ENCODE measurements at places on chromosomes 5 and 9. TPM values are rescaled to one million over a fixed set of nuclear protein-coding genes. Genes with fewer than 3 reads are reported as not detected.

- no peak for DNase-seq
Observed at GRCh38 chr9:134802216-134802795, 78.3 kb upstream of the FCN2 start.

DNA sequence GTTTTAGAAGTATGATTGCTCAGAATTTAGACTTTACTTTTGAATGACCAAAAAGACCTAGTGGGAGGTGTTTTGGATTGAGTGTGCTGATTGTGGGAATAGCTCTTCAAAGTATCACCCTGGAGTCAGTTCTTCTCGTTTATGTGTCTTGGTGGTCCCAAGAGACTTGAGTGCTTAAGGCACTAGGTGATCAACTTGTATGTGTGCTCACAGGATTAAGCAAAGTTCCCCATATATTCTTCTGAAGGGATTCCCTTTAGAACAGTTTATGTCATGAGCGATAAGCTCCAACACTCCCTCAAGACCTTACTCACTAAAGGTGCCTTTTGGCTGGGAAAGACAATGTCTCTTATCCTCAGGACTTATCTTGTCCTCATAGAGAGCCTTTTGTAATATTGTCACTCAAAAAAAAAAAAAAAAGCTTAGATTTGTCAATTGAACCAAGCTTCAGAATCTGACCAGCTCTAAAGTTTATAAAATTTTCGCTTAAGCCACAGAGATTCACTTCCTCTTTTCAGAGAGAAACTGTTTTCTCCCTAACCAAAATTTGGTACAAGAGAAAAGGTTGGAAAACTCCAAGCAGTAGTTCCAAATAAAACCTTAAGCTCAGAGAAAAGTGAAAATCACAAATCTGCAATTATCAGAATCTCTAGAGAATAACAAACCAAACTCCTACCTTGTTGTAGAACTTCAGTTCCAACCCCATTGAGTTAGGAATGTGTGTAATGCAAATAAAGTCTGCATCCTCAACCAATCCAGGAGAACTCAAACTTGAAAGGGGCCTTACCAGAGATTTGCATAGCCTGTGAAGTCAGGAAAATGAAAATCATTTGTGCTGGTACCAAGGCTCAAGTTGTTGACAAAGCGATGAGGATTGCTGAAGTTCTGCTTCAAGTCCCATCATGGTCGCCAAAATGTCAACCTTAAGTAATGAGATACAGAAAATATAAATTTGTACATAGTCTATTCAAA is 40.0 kb upstream of the PDZD2 start:
- DNase-seq: no peak

DNA sequence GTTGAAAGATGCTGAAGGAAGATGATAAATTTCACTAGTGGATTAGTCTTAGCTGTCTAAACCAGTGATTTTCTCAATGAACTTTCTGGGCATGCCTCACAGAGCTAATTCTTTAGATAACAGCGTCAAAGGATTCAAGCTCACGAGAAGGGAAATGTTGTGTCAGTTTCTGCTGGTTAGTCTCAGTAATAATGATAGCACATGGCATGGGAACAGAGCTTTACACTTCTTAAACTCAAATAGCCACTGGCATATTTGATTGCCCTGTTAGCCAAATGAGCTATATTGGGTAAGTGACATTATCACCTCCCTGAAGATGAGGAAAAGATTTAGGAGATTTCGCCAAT is 139.3 kb upstream of the NR3C1 start:
- no peak for DNase-seq

GRCh38 chr9:109681301-109681700 is 98.7 kb upstream of the PALM2AKAP2 start:
- DNase-seq: no peak

DNA sequence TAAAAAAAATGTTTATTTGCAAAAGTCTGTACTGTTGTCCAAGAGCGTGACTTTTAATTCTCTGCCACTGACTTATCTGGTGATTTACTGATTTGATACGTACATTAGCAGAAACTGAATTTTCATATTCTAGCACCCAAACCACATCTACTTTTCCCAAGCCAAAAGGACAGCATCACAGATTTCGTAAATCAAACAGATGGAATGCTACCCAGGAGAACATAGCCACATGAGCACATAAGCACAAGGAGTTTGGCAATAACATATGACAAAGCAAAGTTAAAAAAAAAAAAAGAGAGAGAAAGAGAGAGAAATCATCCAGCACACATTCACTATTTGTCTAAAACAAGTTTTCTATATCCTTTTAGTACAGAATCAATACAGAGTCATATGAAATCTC is 83.7 kb downstream of the HINT1 start:
- no peak for DNase-seq

DNA sequence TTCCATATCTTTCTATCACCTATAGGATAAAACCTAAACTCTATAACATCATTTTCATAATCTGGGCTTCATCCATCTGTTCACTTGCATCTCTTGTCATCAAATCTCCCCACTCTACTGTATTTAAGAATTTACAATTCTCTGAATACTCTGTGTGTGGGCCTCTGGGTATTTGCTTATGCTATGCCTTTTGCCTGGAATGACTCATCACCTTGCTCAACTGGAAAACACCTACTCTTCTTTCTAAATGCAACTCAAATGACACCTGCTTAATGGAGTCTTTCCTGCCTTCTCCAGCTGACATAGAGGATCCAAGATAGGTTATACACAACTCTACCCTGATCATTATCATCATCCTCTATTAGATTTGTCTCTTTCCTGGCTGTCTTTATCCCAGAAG is 421.7 kb downstream of the SPATA31D1 start:
- DNase-seq: no peak

- peak; percentile 30 for DNase-seq
Observed at GRCh38 chr5:2876183-2876582, 124.7 kb upstream of the IRX2 start.

GRCh38 chr5:112154940-112155686 is 264.0 kb downstream of the EPB41L4A start:
- DNase-seq: no peak

DNA sequence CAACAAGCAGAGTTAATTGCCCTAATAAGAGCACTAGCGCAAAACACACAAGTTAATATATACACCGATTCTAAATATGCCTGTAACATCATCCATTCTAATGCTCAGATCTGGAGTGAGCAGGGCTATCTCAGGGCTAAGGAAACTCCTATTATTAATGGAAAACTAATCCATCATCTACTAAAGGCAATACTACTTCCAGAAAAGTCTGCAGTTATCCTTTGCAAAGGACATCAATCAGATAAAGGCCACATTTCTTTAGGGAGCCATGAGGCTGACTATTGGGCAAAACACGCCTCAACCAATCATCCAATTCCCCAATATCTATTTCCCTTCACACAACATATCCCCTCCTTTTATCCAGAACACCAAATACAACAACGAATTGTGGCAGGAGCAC is 1032.3 kb upstream of the NUDT12 start:
- DNase-seq: no peak

DNA sequence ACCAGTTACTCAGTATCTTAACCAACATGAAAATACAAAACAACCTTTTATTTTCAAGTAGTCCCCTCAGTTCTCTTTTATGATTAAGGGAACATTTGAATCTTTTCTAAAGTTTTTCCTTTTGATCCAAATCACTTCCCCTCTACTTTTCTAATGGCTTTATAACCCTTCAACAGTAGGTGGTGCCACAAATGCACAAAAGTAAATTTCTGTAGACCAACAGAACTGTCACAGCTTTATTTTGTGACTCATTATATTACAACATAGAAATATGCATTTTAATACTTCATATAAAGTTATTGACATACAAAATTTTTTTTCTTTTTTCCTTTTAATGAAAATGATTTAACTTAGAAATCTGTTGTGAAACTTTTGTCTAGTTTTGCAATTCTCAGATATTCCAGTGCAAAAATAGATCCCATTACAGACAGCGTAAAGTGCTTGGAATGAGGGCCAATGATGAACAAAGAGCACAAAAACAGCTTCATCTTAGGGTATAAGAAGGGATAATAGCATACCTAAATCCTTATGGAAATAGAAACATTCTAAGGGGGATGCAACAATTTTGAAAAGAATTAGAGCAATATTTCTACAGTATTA is 17.0 kb downstream of the NIPSNAP3B start:
- no peak for DNase-seq

GCNT1 gene
- 6.4 TPM for total RNA-seq
